AML-193 (cell line): ENCODE measurements at places on chromosomes 1 and 21.

DNA sequence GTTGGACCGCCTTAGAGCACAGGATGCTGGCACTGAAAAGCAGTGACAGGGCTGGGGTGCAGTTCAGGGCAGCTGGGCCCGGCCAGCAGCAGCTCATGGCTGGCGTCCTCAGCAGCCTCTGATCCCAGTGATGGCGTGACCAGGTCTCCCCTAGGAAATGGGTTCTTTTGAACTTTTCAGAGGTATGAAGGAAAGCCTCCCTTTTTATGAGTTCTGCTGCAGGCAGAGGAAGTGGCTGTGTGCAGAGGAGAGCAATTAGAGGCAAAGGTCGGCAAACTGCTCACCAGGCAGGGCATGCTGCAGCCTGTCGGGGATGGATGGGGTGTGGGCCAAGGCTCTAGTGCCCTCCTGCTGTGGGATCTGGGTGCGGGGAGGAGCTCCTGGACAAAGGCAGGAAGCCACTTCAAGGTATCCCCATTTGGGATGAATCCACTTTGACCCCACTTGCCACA, 45.6 kb upstream of the RAB4A start:
- no peak for DNase-seq

GRCh38 chr21:29307718-29308455, 9.2 kb downstream of the BACH1 start:
- DNase-seq, result no peak

DNA sequence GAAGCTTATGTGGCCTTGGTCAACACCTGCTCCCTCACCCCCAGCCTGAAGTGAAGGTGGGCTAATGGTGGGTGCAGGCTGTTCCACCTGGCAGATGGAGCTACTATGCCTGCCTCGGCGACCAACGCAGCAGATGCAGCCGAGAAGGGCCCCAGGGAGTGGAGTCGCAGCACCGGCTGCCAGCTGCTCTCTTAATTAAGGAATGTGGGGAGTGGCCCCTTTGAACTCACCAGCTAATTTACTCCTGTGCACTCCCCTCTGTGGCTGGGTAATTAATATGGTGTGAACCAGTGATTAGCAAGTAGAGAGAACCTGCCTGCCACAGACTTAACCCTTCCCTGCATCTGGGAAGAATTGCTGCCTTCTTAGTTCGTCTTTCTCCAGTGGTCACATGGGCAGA, 3.3 kb upstream of the SLAMF8 start:
- DNase-seq, result no peak

DNA sequence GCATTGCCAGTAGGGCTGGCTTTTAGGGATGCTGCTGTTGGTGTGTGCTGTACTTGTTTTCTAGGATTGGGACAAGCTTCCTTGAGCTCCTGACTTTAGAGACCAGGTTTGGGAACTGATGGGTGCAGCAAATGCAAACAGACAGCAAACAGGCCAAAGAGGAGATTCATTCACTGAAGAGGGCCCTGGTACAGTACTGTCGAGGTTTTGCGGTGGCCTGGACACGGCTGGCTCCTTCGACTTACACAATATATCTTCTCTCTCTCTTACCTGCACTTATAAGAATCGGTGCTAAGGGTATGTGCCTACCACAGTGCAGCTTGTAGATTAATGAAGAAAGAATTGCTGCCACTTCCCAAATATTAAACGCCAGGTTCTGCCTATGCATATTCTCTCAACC, 44.6 kb downstream of the ATP1A1 start:
- no peak for DNase-seq

GRCh38 chr21:35046880-35047229, 2.2 kb downstream of the RUNX1 start:
- DNase-seq, result no peak

DNA sequence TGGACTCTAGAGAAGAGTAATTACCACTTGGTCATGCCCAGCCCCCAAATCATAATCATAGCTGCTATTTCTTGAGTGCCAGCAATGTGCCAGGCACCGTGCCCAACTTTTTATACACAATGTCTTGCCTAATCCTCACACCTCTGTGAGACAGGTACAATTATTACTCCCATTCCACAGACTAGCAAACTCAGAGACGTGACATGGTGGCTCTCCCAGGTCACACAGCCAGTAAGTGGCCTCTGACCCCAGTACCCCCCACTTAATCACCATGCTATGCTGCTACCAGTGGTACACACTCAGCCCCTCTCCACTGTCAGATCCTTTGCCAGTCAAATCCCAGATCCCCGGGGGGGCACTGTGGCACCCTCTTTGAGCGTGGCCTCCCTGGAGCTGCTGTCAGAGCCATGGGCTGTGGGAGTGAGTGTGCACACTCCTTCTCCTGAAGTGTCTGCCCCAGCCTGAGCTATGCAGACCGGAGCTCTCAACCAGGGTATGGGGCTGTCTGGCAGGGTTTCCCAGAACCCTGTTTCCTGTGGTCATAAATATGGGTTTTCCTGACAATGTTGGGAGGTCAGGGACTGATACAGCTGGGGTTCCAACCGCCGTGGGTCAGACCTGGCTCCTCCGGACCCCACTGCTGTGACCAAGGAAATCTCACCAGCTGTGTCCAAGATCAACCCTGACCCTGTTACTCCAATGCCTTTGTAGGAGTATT, 51.8 kb downstream of the LACTBL1 start:
- DNase-seq, result no peak

DNA sequence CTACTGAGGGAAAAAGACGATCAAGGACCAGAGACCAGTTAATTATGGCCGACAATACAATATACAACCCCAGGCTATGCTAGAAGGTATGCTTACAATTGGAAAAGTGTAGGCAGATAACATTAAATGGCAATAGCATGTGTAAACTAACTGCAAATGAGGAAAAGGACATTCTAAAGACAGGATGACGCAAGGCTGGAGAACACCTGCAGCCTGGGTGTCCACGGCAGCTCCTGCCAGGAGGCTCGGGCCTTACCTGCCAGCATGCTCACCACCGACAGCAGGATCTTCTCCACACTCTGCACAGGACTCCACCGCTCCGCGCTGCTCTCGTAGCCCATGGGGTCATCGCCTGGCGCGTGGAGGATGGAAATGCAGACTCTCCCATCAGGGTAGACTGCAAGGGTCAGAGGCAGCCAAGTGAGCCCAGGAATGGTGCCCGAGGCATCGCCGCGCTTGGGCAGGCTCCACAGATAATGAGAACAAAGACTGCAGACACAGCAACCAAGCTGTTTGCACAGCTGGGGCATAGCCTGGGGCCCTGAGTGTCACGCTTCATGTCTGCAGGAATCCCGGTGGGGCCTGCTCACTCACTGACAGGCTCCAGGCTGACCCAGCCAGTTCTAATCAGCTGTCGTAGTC, 28.2 kb downstream of the UBE2G2 start:
- DNase-seq, result no peak

DNA sequence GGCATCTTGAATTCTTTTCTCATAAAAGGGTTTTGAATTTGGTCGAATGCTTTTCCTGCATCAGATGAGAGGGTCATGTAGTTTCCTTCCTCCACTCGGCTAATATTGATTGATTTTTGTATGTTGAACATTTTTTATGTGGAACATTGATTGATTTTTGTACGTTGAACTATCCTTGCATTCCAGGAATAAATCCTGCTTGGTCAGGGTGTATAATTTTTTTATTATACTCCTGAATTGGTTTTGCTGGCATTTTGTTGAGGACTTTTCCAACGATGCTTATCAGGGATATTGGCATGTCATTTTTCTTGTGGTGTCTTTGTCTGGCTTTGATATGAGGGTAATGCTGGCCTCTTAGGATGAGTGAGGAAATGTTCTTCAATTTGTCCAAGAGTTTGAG, 8.5 kb downstream of the TMEM240 start:
- no peak for DNase-seq

GRCh38 chr1:243253926-243254232, 1.2 kb downstream of the CEP170 start:
- DNase-seq, result no peak

GRCh38 chr1:160096274-160097116, 1.9 kb downstream of the IGSF8 start:
- DNase-seq, result peak; percentile 47

DNA sequence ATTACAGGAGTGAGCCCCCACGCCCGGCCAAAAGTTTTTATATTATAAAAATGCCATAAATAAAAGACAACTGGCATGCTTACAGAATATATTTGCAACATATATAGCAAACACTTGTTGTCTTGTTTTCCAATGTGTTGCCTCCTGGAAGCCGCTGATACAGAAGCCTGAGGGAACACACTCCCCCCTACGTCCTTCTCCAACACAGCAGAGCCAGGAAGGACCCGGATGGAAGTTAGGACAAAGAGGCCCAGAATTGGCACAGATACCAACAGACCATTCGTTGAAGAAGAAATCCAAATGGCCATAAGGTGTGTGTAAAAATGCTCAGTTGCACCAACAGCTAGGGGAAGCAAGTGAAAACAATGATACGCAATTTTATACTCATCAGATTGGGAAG, 1.3 kb upstream of the PLA2G5 start:
- no peak for DNase-seq

DNA sequence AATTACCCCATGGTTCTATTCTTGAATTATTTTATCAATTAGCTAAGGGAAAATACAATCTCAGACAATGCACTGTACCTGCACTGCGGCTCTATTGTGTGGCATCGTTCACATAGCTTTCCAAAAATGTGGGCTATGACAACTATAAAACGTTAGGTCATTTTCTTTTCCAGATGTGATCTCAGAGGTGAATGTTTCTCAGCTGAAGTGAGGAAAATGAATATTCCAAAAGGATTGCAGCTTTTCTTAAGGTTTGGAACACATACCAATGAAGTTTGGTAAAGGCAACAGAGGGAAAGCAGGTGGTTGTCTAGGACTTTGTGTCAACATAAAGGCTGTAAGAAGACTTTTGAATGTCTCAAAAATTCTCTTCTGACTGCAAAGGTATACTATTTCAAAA, 105.5 kb downstream of the NRIP1 start:
- no peak for DNase-seq

- DNase-seq, result no peak
Observed at GRCh38 chr1:239527051-239527693, 140.8 kb downstream of the CHRM3 start.

GRCh38 chr1:198167436-198167934, 10.7 kb downstream of the NEK7 start:
- no peak for DNase-seq

GRCh38 chr1:7406641-7407543, 364.2 kb upstream of the VAMP3 start:
- no peak for DNase-seq

GRCh38 chr1:44842486-44842861, 579 bp downstream of the PTCH2 start:
- no peak for DNase-seq

GRCh38 chr1:165841582-165842017, 14.2 kb downstream of the UCK2 start:
- DNase-seq, result no peak

DNA sequence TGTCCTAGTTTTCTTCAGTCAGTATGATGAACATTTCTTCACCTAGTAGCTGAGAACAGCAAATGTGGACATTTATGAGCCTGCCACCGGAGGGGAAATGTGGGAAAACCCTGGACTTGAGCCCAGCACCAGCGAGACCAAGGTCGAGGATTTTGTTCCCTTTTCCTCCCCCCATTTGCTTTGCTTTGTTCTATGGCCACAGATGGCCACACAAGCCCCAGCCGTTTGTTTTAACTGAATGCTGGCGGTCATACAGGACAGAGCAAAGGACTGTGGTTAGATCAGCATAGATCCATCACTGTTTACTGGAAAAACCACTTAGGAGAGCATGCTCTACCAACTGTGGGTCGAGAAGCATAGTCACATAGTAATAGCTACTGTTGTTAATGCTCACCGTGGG, 20.9 kb downstream of the SH2D2A start:
- no peak for DNase-seq

DNA sequence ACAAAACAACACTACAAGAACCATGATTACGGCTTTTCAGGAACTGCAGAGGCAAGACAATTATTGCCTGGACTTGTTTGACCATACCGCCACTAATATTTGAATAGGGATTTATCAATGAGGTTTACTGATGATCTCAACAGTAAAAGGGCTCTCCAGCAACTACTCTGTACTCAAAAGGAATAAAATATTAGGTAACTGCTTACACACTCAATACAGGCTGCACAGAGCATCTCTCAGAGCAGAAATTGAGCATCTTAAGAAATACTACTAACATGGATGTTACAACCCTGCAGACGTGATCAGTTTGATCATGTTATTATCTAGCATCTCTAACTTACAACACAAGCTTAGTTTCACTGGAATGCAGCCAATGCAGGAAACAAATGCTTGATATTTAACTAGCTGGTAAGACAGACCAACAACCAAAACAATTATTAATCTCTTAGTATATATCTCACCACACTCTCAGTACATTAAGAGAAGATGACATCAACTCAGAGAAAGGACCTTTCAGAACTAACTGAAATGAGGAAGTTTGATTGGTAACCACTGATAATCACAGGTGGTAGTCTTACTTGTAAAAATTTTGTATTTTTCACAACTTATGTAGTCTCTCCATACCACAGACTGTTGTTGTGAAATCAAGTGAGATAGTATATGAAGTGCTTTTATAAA, 52.2 kb downstream of the PUM1 start:
- DNase-seq, result peak; percentile 12

GRCh38 chr1:214146523-214146922, 134.4 kb upstream of the SMYD2 start:
- DNase-seq, result no peak

- DNase-seq, result no peak
Observed at GRCh38 chr1:236315092-236315491, 33.3 kb upstream of the ERO1B start.

DNA sequence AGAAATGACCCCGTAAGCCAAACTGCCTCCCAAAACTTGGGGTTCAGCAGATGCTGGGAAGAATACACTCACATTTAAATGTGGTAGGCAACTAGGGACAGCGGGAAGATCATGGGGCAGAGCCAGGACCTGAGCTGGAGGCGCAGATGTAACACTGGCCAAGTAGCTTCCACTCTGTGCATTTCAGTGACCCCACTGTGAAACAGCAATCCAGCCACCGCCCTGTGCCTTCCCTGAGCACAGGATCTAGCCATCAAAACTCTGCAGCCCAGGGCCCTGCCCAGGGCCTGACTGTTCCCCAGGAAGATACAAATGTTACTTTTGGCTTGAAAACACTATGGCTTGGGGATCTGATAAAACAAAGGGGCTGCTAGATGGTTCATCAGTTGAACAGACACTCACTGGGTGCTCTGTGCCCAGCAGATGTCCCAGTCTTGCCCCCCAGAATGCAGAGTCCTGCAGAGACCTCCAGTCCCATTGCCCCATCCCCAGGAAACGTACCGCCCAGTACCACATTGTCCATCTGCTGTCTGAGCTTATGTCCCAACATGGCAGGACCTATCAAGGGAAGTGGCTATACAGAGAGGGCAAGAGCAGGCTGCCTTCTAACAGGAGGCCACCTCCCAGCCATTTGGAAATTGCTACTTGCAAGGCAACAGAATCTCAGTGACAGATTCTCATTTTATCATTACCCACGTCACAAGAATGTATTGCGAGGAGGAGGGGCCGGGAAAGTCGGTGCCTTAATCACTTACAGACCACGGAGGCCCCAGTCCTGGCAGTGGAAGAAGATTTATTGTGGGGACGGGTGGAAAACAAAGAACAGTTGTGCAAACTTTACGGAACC, 124.0 kb downstream of the DMRTB1 start:
- no peak for DNase-seq

GRCh38 chr21:42404539-42404938, 837 bp downstream of the UBASH3A start:
- no peak for DNase-seq

- no peak for DNase-seq
Observed at GRCh38 chr21:42616941-42617340, 36.5 kb upstream of the PDE9A start.

- no peak for DNase-seq
Observed at GRCh38 chr1:240602189-240602588, 9.8 kb downstream of the GREM2 start.

- DNase-seq, result peak; percentile 33
Observed at GRCh38 chr1:25080294-25081209, 150.5 kb upstream of the RUNX3 start.
